ENCODE measurements at places on chromosomes 12 and 14.

GRCh38 chr12:21627924-21628323 is 23.3 kb upstream of the GYS2 start:
- DNase-seq = no peak

DNA sequence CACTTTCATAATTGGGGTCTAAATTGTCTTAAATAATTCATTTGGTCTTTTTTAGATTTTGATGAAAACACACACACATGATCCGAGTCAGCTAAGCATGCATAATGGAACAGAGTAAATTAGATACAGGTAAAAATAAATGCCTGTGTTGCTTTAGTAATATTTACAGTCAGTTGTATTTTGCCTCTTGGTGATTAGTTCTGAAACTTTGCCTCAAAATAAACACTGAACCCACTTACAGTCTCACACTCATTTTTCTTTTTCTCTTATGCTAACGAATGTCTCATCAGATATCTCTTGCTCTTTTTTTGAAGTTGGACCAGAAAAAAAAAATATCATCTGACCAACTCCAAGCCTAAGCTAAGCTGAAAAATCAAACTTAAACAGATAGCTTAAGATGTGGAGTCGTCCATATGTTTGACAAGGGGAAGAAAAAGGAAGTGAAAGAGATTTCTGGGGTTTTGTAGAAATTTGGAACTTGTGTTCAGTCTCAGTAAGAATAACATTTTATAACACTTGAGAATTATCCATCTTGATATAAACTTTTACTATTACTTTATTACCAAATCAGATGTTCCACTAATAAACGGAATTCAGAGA is 592.5 kb downstream of the RPL10L start:
- no peak for DNase-seq

DNA sequence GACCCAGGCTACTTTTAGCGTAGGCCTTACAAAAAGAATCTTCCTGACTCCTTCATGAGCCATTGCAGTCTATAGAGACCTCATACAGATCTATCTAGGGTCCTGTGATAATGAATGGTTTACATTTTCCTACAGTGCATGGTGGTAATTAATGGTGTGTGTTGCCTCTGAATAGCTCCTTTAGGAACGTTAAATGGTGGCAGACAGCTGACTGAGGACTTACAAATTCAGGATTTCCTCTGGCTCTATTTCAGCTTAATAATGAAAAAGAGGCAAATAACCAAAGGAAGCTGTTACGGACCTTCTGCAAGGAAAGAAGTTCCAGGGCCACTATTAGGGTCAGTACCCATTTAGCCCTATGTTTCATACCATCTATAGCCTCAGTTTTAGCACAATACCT is 5.1 kb downstream of the IKBIP start:
- no peak for DNase-seq

DNA sequence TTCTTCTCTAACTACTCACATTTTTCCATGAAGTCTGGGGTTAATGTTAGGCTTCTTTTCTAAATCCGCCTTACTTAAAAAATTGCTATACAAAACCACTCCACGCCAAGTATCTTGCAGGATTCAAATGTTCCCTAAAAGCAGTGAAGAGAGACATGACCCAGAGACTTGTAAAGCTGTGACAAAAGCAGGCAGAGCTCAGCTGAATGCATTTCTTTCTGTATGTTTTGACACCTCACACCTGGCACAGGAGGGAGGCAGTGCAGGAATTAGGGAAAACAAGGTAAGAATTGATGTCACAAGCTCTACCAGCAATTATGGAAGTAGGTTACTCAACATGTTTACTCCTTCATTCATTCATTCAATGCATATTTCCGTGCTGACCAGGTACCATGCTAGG is 295.0 kb downstream of the RPAP3 start:
- no peak for DNase-seq

DNA sequence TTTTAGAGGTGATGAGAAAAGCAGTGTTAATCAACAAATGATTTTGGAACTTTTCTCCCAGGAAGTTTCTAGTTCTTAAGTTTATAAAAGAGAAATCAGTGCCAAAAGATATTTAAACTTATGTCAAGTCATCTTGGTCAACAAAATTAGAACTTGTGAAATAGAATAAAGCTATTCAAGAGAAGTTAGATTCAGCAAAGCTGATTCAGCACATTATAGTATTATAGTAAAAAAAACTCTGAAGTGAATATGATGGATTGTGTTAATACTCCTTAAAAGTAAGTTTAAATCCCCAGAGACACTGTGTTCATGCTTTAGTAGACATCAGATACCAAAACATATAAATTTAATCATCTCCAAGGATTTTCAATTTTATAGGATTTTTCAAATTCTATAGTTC is 210.2 kb upstream of the RPL10L start:
- no peak for DNase-seq

DNA sequence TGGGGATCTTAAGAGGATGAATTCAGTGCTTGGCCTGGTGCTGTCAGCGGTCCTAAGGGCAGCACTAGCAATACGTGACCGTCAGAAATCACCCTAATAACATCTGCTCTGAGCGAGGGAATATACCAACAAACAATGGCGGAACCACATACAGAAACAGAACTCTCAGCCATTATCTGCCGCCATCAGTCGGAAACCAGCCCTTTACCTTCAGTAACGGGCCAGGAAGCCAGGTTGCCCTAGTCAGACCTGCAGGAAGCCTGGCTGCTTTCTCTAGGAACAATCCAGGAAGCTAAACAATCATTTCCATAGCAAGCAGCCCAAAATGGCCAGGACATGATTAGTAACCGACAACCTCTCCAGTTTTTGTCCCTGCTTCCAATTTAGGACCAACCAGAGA is 5.6 kb downstream of the CDCA4 start:
- no peak for DNase-seq

- DNase-seq = no peak
Measured at GRCh38 chr14:99345472-99345871, 73.5 kb upstream of the BCL11B start.

DNA sequence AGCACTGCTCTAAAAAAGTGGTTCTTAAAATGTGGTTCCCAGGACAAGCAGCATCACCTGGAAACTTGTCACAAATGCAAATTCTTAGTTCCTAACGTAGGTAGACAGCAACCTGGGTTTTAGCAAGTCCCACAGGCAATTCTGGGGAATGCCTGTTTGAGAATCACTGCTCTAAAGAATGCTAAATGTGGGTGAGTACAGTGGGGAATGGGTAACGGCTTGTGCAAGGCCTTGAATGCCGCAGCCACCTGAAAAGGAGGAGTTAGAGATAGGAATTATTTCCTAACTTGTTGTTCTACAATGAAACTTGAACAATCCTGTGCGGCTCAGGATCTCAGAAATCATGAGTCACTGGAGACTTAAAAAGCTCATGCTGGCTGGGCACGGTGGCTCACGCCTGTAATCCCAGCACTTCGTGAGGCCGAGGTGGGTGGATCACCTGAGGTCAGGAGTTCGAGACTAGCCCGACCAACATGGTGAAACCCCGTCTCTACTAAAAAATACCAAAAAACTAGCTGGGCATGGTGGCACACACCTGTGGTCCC is 34.9 kb downstream of the GNS start:
- DNase-seq = no peak

DNA sequence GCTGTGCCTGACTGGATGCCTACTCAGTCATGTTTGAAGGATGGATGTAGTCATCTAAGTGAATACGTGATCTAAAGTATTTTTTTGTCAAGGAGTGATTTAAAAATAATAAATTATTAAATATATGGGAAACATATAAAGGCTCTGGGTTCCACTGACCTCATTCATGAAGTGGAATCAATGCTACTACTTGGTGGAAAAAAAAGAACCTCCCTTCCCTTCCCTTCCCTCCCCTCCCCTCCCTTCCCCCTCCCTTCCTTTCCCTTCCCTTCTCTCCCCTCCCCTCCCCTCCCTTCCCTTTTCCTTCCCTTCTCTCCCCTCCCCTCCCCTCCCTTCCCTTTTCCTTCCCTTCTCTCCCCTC is 162.7 kb downstream of the ESRRB start:
- no peak for DNase-seq

Data from astrocyte of the spinal cord (primary cell).